Activated T-helper 1 cell treated with anti-CD3 and anti-CD28 coated beads, Interleukin-2, amount 50 U/mL, for 16 hours (primary cell): ENCODE measurements at places on chromosomes 11 and 22.

DNA sequence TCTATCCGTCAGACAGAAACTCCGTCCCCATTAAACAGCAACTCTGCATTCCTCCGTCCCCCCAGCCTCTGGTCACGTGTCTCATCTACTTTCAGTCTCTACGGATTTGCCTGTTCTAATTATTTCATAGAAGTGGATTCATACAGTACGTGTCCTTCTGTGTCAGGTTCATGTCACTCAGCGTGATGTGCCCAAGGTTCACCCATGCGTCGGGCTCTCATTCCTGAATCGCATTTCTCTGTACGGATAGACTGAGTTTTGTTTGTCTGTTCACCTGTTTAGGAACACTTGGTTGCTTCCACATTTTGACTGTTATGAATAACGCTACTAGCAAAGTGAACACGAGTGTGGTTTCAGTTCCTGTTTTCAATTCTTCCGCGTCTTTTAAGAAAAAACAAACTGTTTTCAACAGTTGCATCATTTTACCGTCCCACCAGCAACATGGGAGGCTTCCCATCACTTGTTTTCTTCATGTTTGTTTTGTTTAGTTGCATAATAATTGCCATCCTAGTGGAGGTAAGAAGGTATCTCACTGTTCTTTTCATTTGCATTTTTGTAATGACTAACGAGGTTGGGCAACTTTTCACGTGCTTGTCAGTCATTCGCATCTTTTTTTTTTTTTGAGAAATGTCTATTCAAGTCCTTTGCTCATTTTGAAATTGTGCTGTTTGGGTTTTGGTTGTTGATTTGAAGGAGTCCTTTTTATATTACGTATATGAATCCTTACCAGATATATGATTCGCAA lies 8.9 kb upstream of the NLRP6 start:
- DNase-seq = no peak

DNA sequence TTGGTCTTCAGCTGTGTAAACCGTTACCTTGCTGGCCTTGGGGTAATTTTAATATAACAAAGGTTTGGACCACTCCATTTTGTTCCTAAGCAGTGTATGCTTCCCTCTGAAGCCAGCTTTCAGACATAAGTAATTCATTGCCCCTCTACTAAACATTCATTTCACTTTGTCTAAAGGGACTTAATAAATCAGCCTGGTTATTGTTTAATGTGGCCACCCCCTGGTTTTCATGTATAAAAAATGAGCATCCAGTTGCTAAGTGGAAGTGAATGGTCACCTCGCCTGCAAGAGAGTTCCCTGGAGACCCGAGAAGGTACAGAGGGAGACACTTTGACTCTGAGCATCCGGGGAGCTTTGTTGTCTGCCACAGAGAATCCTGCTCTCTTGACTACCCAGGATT lies 3.9 kb downstream of the ABTB2 start:
- no peak for DNase-seq

DNA sequence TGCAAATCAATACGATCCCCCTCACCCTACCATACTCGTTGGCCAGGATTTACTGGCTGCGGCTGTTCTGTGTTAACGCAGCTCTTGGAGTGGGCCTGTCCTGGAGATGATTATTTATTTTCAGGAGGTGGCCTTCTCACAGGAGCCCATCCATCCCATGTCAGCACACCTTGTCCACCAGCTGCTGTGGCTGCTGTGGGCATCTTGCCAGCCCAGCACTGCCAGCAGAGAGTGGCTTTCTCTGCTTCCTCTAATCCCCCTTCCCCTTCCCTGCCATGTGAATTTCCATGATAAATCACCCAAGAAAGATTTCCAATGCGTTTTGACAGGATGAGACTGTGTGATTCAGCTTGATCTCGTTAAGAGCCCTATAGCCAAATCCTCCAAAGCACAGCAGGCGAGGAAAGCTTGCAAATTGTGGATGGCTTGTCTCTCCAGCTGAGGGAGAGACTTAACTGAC lies 309.1 kb upstream of the C11orf87 start:
- no peak for DNase-seq

- peak; percentile 27 for DNase-seq
These were observed 6.5 kb downstream of the DCPS start for GRCh38 chr11:126310200-126310991.
